Activated T-cell treated with anti-CD3 and anti-CD28 coated beads, Interleukin-2, amount 50 U/mL, for 24 hours (primary cell): ENCODE measurements at places on chromosomes 13 and 19.

DNA sequence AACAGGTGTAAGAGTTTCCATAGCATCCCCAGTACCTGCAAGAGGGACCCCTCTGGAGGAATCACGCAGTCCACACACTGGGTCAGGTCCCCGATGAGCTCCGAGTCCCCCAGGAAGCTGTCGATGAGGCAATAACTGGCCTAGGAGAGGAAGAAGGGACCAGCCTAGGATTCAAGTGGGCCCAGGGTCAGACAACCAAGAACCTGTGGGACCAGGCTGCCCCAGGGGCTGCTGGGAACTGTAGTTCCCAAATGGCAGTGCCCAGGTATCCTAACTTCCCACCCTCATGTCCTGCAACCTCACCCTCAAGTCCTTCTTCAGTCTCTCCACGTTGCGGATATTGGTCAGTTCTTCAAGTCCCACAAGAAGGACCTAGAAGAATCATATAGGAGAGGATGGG is 1.8 kb downstream of the FUZ start:
- no peak for DNase-seq

DNA sequence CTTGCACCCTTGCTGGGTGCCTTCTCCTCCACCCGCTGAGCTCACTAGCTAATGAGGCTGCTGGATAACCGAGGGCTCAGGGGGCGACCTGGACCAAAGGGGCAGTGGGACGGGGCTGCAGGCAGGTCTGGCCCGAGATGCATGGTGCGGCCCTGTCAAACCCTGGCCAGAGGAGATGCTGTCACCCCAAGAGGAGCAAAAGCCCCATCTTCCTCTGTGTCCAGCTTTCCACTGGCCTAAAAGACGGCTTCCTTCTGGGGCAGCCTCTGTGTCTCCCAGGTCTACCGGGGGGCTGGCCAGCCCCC is 261.8 kb downstream of the TBC1D4 start:
- DNase-seq = no peak

DNA sequence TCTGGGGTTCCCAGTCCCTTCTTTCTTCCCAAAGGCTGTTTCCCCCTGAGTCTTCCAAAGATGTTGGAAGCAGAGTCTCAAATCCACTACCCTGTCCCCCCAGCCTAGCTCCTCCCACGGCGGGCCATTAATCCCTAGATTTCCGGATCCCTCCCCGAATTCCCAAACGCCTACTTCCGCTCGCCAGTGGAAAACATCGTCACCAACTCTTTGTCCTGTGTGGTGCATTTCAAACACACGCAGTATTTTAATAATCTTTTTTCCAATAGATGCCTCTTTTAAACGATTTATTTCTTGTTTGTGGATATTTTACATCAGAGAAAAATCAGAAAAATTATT is 610 bp downstream of the ZNF791 start:
- DNase-seq = no peak

- DNase-seq = peak; percentile 59
Measured at GRCh38 chr19:32676186-32676894, 692 bp downstream of the RGS9BP start.

GRCh38 chr19:15587663-15588062 is 27.4 kb upstream of the CYP4F8 start:
- no peak for DNase-seq

DNA sequence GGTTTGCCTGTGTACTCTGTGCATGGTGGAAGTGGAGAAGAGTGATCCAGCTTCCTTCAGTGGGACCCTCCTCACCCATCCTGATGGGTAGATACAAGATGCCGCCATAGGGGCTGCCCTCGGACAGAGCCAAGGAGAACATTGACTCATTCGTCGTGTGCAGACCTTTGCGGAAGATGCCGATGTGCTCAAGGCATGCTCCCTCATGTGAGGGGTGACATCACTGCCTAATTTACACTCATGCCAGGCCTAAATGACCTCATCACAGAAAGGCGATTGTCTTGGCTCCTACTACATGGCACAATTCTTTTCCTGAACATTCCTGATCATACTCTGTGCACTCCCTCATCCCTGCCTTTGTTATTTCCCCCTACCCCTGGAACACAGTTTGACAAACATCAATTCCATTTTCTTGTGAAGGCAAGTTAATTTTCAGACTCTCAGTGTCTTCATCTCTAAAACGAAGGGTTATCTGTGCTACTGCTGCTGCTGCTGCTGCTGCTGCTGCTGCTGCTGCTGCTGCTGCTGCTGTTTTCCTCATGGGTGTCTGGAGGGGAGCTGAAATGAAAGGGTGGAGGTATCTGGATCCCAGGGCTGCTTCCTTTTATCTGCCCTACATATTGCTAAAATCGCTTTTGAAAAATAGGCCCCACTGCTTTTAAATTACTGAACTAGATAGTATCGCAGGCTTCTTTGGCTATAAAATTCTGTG is 146.5 kb upstream of the ARGLU1 start:
- no peak for DNase-seq

DNA sequence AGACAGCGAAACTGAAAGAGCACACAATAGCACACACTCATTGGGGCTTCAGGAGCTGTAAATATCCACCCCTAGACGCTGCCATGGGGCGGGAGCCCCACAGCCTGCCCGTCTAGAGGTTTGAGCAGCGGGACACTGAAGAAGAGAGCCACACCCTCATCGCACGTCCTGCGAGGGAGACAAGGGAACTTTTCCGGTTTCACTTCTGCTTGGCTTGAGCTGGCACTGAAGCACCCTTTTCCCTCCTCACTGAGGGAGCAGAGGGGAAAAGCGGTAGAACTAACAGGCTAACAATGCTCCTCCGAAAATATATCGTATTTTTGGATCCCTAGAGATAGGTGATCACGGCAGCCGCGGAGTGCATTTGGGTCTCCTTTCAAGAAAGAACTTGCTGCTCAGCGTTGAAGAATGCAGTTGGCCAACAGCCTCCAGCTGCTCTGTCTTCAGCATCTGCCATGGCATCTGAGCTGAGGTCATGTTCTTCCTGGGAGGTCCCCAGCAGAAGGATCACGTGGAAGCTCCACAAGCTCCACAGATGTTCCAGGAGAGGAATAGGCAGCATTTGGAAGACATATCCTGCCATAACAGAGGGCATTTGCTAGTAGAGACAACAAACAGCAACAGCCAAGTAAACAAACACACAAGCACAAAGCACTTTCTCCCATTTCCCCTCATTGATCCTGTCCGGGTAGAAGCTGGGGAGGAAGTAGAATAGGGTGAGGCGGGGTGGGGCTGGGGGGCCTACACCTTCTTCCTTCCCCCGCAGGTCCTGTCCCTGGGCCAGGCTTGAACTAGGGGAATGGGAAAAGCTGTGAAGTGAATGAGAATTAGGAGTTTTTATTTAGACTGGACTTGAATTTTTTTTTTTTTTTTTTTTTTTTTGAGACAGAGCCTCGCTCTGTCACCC is 44.8 kb upstream of the ALOX5AP start:
- no peak for DNase-seq

GRCh38 chr19:10706990-10707389 is 5.8 kb downstream of the QTRT1 start:
- no peak for DNase-seq

DNA sequence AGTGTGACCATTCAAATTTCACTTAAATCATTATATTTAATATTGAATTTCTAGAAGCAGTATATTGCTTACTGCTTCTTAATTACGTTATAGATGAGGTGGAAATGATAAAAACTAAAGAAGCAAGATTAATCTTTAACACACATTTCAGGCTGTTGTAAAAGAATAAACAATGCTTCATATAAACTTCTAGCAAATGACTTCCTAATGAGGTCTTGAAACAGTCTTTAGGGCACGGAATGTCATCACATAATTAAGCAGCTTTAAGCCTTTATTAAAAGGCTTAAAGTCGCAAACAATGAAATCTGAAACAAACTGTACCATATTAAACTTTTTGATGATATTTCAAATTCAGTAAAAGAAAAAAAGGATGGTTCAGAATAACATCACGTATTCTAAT is 1.9 kb downstream of the SLITRK6 start:
- no peak for DNase-seq

DNA sequence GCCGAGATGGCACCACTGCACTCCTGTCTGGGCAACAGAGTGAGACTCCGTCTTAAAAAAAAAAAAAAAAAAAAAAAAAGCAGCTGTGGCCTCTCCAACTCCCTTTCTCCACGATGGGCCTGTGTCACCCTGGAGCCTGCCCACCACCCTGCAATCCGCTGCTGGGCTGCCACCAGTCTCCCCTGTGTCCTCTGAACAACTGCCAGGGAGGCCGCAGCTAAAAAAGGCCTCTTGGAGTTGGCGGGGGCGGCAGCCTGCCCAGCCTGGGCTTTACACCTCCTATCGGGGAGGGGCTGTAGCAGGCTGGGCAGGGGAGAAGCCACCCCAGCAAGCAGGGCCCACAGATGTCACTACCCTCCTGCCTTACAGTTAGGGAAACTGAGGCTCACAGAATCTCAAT is 3.5 kb downstream of the CDC37 start:
- no peak for DNase-seq

DNA sequence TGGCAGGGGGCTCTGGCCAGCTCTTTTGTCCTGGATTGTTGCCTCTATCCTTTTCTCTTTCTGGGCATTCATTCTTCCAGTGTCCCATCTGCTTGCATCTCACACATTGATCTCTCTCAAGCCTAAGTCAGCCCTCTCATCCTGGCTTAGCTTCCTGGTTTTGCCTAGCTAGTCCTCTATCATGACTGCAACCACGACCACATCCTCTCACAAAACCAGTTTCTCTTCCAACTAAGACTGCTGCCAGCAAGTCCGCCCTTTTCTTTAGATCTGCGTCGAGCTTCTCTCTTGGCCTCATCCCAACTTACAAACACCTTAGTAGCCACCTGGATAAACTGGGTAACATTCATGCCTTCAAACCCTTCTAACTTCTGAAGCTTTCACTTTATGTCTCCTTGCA is 212.2 kb upstream of the HTR2A start:
- no peak for DNase-seq

DNA sequence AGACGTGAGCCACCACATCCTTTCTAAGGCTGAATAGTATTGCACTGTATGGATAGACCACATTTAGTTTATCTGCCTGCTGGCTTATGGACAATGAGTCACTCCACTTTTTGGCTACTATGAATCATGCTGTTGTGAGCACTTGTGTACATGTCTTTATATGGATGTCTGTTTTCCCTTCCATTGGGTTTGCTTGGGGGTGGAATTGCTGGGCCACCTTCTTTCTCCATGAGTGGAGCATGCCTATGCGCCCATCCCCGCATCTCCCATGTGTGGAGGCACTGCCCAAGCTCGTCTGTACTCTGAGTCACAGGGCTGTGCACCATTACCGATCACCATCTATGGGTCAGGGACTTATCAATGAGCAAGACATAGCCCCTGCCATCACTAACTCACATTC is 127.2 kb upstream of the GJB6 start:
- no peak for DNase-seq

GRCh38 chr13:112810608-112811007 is 120.8 kb downstream of the ATP11A start:
- DNase-seq = no peak

- no peak for DNase-seq
Measured at GRCh38 chr13:94239135-94239534, 240.3 kb downstream of the DCT start.
